IPS-NIHi11 (cell line): ENCODE measurements at places on chromosomes 5 and 9.

- no peak for DNase-seq
Observed at GRCh38 chr5:56003179-56003578, 8.4 kb upstream of the IL6ST start.

DNA sequence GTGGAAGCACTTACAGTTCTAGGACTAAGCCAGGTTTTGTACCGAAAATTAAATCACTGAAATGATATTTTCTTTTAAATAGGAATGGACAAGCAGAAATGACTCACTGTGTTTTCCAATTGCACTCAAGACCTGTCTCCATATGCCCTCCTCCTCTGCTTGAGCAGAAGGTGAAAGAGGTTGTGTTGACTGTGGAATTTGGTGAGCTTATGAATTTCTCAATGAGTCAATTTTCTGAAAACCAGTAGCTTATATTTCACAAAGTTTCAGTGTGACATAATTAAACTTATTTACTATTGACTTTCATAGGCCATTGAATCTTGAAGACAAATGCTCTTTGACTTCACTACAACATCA, 249.9 kb downstream of the NPR3 start:
- no peak for DNase-seq

- no peak for DNase-seq
Observed at GRCh38 chr5:109878887-109879286, 189.2 kb downstream of the MAN2A1 start.

GRCh38 chr9:125749951-125750626, 2.9 kb downstream of the PBX3 start:
- no peak for DNase-seq

DNA sequence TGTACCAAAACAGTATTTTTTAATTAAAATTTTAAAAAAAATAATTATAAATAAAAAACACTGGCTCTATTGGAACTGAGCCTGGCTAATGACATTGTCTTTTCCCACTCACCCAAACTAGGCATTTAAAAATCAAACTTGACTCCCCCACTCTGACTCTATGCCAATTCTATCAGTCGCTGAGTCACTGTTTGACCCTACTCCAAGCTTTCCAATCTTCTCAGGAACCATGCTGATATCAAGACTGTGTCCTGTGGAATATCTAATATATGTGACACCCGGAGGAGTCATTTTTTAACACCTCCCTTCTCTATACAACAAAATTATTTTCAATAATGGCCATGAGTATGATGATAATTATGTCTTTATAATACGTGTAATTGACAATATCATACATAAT, 171.6 kb upstream of the RASEF start:
- no peak for DNase-seq

GRCh38 chr5:113183694-113184093, 207.1 kb downstream of the DCP2 start:
- no peak for DNase-seq
